Gastroesophageal sphincter (tissue), 4 donors: ENCODE measurements at places on chromosomes 11 and 22. TPM values are rescaled to one million over a fixed set of nuclear protein-coding genes. Genes with fewer than 3 reads are reported as not detected.

ENTHD1 gene
- total RNA-seq = not detected

BTG4 gene
- not detected for total RNA-seq

FXYD6 gene
- total RNA-seq = 28.6 TPM

- no peak for ATAC-seq
Observed at GRCh38 chr22:46846832-46847355, 84.4 kb downstream of the TBC1D22A start.

- ATAC-seq = no peak
Observed at GRCh38 chr22:30183861-30184278, 62.7 kb downstream of the LIF start.

DNA sequence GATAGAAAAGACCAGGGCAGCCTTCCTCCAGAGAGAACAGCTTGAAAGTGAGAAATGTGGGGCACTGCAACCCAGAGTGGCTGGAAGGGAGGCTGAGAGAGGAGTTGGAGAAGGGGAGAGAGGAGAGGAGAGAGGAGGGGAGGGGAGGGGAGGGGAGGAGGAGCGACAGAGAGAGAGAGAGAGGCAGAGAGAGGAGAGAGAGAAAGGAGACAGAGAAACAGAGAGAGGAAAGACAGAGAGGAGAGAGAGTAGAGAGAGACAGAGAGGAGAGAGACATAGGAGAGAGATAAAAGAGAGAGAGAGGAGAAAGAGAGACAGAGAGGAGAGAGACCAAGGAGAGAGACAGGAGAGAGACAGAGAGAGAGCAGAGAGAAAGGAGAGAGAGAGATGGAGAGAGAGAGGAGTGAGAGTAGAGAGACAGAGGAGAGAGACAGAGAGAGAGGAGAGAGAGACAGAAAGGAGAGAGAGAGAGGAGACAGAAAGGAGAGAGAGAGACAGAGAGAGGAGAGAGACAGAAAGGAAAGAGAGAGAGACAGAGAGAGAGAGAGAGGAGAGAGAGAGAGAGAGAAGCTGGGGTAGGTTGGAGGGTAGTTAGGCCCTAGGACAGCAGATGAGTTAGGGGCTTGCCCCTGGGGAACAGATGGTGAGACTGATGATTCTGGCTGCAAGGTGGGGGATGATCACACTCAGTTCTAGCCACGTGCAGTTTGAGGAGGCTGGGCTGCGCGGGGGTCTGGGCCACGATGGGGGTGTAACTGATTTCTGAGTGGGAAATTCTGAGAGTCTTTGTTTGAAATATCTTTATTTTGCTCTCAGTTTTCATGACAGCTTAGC is 8.5 kb upstream of the SCYL1 start:
- no peak for ATAC-seq

SORL1 gene
- total RNA-seq = 11.4 TPM

MPEG1 gene
- total RNA-seq = 35.5 TPM

DNA sequence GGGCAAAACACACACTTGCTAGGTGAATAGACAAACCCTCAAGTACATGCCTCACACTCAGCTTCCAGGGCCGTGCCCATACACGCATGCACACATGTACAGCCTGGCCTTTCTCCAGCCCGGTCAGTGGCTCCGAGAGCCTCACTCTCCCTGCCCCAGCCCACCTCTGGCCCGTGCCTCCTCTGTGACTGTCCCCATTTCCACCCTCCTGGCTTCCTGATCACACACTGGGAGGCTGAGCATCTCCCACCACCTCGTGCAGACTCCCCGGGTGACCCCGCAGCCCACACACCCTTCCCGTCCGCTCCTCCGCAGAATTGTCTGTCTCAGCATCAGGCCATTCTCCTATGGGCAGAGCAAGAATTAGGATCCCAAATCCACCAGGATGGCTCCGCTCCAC is 634.1 kb downstream of the TBC1D22A start:
- no peak for ATAC-seq

BCO2 gene
- 6.6 TPM for total RNA-seq

- ATAC-seq = no peak
Observed at GRCh38 chr11:25520459-25520858, 811.5 kb upstream of the ANO3 start.

GRCh38 chr11:90614318-90614717 is 391.5 kb upstream of the CHORDC1 start:
- no peak for ATAC-seq

EEF1G gene
- 1,070 TPM for total RNA-seq

DNA sequence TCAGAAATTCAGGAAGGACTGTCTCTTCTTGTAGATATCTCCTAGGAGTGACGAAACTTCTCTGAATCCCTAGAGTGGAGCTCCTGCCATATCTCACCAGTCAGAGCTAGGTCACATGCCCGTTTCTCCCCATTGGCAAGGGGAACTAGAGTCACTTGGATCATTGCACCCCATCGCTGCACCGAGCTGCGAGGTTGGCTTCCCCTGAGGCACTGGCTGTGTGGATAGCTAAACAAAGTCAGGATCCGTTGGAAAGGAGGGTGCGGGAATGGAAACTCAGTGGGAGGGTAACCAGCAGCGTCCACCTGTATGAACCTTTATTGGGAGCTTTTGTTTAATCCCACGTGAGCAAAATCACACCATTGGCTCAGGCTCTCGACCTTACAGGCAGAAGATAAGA is 283.8 kb downstream of the BRD1 start:
- no peak for ATAC-seq

- ATAC-seq = no peak
Observed at GRCh38 chr11:102416976-102417375, 35.6 kb downstream of the TMEM123 start.

ATP6V1E1 gene
- total RNA-seq = 159 TPM

- no peak for ATAC-seq
Observed at GRCh38 chr22:45859231-45860161, 117.5 kb downstream of the WNT7B start.
